Upper lobe of right lung (tissue), 1 donor: ENCODE measurements at places on chromosomes 3 and 15.

DNA sequence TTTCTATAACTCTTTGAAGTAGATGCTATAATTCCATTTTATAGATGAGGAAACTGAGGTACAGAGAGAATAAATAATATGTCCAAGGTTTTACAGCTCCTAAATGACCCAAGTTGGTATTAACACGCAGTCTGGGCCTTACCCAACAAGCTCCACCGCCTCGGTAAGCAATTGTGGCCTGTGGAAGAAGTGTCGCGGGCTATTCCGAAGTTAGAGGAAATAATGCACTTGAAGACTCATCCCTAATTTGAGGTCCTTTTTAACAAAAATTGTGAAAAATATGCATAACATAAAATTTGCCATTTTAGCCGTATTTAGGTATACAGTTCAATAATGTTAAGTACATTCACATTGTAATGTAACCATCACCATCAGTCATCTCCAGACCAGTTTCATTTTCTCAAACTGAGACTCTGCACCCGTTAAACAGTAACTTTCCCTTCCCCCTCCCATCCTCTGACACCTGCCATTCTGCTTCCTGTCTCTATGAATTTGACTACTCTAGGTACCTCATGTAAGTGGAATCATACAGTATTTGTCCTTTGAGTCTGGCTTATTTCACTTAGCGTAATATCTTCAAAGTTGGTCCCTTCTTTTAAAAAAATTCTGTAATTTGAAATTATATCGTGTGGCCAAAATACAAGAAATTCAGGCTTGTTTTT is 18.2 kb downstream of the IDH3A start:
- no peak for DNase-seq

DNA sequence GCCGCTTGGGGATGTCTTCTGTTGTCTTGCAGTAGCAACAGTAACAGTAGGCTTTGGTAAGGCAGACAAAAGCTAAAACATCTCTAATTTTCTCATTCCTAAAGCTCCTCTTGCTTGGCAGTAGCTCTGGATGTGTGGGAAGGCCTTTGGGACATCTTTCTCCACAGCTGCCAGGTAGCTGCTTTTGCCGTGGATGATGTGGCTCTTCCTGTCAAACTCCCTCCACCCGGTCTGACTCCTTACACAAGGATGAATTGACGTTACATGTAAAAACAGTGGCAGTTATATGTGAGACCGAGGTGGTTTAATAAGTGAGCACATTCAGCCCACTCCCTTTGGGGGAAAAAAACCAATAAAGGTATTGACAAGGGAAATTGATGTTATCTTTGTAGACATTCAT is 309.1 kb downstream of the TUSC7 start:
- DNase-seq = no peak

DNA sequence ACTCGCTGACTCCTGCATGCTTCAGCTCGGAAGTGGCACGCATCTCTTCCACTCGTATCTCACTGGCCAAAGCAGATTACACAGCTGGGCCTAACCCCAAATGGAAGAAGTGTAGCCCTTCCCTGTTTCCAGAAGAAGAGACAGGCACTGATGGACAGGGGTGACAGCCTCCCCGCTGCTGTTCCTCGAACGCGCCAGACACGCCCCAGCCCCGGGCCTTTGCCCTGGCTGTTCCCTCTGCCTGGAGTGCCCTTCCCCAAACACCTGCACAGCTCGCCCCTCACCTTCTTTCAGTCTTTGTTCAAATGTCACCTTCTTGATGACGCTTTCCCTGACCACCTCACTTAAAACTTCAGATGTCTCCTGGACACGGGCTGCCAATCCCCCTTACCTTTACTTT is 26.0 kb upstream of the CYP11A1 start:
- no peak for DNase-seq

DNA sequence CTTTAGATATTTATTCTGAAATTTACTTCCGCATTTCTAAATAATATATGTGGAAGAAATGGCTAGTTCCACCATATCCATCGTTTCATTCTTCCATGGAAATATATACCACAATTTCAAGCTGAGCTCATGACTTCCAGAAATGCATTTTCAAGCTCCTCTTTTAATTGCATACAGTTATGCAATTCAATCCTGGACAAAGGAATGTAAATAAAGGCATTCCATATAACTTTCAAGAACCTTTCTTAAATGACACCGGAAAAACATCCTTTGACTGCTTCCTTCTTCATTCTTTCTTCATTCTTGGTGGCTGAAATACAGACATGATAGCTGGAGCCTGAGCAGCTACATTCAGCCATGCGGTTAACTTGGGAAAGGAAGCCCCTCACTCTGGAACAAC is 185.2 kb upstream of the GADL1 start:
- DNase-seq = no peak

- DNase-seq = no peak
Observed at GRCh38 chr3:173109143-173109542, 31.9 kb downstream of the SPATA16 start.

DNA sequence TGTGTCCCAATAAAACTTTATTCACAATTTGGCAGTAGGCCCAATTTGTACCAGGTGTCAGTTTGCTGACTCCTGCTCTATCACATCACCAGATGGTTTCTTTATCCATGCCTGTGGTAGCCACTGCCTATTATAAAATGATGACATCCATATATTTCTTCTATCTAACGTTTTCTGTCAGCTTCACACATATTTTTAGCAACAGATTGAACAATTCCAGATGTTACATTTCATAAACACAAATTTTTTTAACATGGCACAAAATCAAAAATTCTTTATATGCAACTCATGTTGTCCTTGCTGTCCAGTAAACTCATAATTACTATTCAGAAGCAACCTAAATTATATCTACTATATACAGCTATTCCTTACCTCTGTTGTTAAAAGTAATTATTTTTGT is 1371.6 kb downstream of the NSUN3 start:
- no peak for DNase-seq

DNA sequence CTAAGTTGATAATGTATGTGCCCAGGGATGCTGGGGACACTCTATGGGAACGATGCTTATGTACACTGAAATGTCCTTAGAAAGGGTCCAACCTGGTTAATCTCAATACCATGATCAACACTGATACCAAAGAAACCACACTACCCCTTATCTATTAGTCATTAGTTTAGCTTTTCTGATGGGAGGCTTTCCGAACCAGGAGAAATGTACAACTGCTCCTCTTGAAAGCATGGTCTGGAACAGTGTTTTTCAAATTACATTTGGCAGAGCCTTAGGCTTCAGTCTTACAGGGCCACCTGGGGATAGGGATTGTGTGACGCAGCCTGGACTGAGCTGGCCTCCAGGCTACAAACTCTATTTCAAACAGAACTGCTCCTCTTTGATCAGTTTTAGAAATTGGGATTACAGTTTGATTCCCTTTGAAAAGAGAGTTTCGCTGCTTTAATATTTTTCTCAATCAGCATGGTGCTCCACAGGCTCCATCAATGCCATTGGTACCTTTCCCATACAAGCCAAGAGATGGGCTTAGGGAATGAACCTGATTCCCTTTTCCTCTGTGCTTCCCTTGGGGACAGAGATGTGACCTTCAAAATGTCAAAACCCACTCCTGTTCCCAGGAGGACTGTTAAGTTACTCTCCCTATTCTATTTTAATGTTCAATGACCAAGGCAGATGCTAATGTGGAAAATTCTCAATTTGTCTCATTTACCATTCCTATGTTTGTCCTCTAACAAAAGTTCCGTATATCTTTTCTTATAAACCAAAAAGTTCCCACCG is 296.0 kb upstream of the ADAMTS9 start:
- DNase-seq = no peak

- no peak for DNase-seq
Observed at GRCh38 chr3:27451251-27451650, 32.9 kb downstream of the SLC4A7 start.

GRCh38 chr3:136893848-136894443 is 31.9 kb downstream of the NCK1 start:
- DNase-seq = no peak

- DNase-seq = no peak
Observed at GRCh38 chr3:4908433-4909156, 70.6 kb upstream of the BHLHE40 start.

GRCh38 chr3:38136393-38136776 is 542 bp downstream of the ACAA1 start:
- DNase-seq = no peak

- DNase-seq = no peak
Observed at GRCh38 chr3:119085070-119085439, 50.4 kb upstream of the IGSF11 start.

DNA sequence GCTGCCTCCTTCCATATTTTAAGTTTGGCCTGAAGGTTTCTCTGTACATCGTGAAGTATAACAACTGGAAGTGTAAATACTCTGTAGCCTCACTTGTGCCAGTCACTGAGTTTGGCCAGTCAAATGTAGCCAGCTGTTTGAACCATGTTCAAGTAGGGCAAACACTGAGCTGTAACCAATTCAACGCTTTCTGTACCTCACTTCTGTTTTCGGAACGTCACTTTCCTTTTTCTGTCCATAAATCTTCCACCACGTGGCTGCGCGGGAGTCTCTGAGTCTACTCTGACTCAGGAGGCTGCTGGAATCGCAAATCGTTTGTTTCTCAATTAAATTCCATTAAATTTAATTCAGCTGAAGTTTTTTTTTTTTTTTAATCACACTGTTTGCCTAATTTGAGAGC is 88.8 kb upstream of the RARB start:
- no peak for DNase-seq

DNA sequence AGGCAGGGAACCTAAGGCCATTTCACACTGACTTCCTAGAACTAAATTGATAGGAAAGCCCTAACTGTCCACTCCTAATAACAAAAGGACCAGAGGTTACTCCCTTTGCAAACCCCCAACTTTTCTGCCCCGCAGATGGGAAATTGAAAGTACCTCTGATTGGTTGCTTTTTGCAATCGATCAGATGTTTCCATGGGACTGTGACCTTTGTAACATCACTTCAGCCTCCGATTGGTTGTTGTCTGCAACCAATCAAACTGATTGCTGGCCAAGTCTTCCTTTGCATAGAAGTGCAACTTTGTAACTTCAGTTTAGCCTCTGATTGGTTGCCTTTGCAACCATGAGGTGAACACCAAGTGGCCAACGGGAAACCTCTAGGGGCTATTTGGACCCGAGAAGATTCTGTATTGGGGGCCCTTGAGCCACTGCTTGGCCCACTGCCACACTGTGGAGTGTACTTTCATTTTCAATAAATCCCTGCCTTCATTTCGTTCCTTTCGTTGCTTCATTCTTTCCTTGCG is 11.3 kb upstream of the KNL1 start:
- DNase-seq = no peak

- no peak for DNase-seq
Observed at GRCh38 chr3:127448671-127449070, 141.9 kb downstream of the TPRA1 start.
